ENCODE measurements at places on chromosomes 4 and X.

GRCh38 chr4:165326831-165327210 is 648 bp upstream of the MSMO1 start:
- no peak for DNase-seq

DNA sequence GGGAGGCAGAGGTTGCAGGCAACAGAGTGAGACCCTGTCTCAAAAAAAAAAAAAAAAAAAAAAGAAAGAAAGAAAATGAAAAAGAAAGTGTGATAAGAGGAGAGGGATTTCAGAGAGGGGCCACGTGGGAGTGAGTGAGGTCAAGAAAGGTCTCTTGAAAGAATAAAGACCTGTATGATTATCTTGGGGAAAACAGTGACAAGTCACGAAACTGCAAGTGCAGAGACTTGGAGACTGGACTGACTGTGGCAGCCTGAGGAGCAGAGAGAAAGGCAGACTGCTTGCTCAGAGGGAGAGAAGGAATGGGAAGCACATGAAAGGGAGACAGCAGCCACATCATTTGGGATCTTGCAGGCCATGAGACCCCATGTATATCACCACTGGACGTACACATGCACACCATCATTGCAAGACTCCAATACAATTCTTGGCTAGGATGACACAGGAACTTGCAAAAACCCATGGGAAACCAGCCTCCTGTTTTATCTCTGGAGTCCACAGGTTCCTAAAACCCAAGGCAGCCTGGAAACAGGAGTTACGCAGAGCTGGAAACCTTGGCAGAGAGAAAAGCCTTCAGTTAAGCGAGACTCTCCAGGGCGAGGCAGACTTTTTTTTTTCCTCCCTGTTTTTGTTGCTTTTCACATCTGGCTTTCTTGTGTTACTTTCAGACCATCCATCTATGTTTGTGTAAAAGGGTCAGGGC is 207.0 kb upstream of the TBL1X start:
- no peak for DNase-seq

DNA sequence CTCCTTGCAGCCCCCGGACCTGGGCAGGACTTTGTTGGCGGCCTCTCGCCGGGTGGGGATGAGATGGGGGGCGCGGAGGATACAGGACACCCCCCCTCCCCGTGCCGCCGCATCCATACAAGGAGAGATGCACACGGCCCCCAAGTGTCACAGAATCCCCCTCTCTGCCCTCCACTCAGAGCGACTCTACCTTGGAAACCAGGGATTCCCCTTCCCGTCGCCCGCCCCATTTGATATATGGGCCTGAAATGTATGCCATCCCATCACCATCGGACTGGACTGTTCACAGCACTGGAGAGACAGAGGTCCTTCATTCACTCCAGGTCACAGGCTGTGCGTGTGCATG is 426 bp downstream of the PORCN start:
- DNase-seq = no peak

DNA sequence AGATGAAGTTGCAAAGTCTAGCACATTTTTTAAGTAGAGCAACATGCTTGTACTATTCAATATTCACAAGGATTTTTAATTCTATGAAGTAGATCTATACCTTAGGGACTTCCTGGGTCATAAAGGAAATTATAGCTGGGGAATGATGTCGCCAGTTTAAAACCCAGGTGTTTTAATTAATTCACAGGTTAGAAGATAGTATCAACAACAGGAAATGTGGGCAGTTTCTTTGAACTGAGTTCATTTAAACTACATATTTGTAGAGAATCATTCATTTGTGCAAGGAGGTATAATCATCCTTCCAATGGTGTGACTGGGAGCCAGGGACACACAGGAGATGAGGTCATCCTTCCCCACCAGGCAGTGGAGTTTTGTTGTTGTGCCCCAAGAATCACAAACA is 181.3 kb upstream of the KLF3 start:
- DNase-seq = no peak

- DNase-seq = no peak
Observed at GRCh38 chr4:3436798-3437581, 4.8 kb upstream of the HGFAC start.

- DNase-seq = no peak
Observed at GRCh38 chr4:145523117-145523516, 41.5 kb downstream of the SMAD1 start.

DNA sequence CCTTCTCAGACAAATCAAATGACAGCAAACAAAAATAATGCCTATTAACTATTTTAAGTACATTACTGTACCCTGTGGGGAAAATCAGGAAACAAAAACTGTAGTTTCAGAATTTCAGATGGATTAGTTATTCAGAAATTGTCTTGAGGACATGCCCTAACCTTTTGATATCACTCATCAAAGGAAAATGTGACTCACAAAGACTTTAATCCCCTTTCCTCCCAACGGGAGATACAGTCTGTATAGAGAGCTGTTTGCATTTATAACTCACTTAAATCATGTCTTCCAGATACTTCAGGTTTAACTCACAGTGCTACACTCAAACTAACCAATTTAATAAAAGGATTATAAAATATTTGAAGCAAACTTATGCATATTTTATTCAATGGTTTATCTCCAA is 304.0 kb downstream of the MAPK10 start:
- no peak for DNase-seq

- no peak for DNase-seq
Observed at GRCh38 chr4:8682725-8683124, 90.2 kb downstream of the CPZ start.

DNA sequence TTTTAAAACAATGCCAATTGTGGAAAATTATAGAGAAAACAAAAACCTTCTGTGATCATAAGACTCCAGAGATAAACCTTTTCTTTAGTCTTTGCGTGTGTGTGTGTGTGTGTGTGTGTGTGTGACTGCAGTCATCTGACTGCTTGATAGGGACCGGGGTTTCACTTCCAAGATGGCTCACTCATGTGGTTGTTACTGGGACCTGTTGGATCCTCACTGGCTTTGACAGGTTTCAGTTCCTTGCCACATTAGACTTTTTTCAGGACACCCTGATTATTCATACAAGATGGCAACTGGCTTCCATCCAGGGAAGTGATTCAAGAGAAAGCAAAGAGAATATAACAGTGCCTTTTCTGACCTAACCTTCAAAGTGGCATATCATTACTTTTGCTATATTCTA is 21.9 kb upstream of the MAD2L1 start:
- no peak for DNase-seq

GRCh38 chrX:13898083-13898482 is 81.2 kb upstream of the GPM6B start:
- no peak for DNase-seq

DNA sequence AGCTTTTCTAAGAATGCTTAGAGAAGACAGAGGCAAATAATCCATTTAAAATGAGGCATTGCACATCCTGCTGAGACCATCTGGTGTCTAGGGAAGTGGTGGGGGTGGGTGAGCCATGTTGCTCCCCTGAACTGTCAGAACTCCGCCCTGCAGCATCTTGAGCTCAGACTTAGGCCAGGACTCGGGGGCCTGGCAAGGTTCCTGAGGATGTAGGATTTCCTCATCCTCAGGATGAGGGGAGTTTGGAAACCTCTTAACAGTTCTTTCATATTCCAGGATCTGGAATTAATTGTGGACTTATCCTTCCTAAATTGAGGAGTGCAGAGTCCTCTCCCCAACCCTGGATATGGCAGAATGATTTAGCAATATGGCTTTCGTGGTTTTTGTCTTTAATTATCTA is 6.6 kb downstream of the TLL1 start:
- DNase-seq = no peak

- DNase-seq = peak; percentile 36
Observed at GRCh38 chrX:78517124-78517523, 142.0 kb downstream of the RTL3 start.

DNA sequence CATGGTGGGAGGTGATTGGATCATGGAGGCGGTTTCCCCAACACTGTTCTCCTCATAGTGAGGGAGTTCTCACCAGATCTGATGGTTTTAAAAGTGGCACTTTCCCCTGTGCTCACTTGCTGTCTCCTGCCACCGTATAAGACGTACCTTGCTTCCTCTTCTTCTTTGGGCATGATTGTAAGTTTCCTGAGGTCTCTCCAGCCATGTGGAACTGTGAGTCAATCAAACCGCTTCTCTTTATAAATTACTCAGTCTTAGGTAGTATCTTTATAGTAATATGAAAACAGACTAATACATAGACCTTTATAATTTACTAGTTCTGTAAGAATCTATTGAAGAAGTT is 82.5 kb upstream of the PITX2 start:
- DNase-seq = no peak

DNA sequence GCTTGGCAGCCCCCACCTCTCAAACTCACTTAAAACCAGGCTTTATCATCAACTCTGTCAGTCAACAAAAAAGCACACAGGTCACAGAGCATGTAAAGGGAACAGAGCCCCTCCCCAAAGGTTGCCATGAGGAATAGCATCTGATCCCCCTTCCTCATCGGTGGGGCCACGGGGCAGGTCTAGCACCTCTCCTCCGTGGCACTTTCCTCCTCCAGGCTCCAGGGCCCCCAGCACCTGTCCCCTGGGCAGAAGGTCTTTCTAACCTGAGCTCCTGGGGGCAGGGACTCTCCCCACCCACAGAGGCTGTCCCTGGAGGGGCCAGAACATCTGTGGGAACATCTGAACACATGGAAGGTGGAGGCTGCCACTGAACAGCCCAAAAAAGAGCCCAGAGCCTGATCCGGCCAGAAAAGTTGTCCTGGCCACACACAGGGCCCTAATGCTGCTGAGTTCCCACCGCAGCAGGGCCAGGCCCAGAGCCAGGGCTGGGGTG is 65.7 kb downstream of the ZFYVE28 start:
- no peak for DNase-seq

- DNase-seq = peak; percentile 41
Observed at GRCh38 chrX:49165901-49166881, 3.6 kb downstream of the MAGIX start.

DNA sequence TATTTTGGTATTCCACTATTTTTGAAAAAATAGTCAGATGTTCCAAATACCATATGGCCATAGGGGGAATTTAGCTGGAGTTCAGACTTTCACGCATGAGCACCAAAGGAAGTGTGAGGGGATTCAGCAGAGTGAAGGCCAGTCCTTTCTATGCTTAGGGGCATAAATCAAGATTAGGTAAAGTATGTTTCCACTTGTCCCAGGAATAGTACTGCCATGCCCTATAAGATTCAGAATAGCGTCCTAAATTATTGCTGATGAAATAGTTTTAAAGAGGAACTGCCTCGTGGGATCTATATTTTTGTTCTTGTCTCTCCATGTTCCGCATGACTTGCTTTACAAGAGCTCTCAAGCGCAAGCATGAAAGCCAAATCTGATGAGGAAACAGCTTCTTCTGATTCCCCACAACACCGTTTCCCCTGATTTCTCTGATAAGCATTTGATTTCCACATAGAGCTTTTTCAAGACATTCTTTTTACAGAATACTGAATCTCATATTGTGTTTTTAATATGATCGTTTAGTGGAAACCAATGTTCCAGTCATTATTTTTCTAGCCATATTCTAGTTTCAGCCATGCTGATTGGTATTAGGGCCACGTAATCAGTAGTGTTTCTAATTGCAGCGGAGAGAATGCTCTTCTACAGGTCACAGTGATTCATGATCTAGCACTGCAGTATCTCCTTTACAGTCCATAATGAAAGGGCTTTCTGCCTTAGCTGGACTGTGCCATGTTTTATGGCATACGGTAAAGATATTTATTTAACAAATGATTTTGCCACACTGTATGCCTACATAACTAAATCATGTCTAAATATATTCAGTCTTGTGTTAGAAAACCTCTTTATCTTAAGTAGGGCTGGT is 492.3 kb downstream of the CENPC start:
- no peak for DNase-seq

GRCh38 chr4:6294705-6295421 is 25.2 kb downstream of the WFS1 start:
- DNase-seq = no peak

DNA sequence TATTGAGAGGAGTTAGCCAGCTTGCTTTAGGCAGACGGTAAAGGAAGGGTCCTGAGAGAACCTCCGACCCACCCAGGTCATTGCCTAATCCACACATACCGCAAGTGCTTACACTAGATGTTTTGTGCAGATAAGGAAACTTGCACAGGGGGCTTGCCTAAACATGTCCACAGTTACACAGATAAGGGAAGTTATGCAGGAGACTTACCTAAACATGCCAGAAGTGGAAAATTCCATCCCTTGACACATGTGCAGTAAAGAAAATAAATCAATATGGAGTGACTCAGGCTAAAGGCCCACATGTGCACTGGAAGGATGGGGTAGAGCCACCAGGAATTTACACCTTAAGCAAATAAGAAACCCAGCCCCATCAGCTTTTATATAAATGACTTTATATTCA is 232.8 kb upstream of the HDX start:
- no peak for DNase-seq

DNA sequence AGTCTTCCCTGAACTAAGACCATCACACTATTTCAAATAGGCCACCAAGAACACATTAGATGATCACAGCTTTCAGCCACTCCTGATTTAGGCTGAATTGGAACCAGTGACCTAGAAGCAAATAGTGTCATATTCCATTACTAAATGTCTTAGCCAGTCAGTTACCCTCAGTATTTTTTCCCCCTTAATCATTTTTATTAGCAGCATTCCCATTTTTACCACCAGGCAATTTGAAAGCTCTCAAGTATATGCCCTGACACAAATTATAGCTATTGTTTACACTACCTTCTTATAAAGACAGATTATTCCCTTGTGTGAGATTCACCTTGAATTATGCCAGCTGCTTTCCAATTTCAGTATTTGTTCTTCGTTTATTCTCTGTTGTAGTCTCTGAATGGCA is 1146.9 kb downstream of the PDHA2 start:
- no peak for DNase-seq

DNA sequence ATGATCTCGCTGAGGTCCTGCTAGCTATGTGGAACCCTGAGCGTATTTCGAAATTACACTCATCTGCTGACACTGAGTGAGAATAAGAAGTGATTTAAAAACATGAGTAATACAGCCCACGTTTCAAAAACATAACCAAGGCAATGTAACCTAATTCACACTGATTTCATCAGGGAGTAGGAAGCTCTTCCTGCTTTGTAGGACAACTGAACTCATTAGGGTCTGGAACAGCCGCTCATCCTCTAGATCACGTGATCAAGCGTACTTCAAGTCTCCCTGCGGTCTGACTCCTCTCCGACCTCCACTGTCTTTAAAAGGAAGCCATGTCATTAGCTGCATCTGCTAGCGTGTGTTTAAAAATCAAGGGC is 138.0 kb downstream of the NSUN7 start:
- no peak for DNase-seq

- DNase-seq = no peak
Observed at GRCh38 chrX:16671005-16671404, 21.0 kb downstream of the S100G start.

GRCh38 chr4:162422312-162422711 is 258.5 kb upstream of the FSTL5 start:
- DNase-seq = no peak

DNA sequence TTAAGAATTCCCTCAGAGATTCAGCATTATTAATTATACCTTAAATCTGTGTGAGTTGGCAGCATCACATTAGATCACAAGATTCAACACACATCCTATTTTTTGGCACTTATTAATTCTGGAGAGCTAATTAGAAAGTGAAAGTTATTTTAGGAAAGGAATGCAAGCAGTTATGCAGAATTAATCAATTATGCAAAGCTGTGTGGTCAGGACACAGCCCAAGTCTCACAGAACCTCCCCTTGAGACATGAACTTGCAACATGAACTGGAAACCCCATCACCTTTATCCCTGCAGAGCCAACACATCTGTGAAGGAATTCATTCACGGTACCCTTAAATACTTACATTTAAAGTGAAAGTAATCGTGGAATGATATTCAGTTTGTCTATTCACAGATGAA is 80.5 kb downstream of the TSPAN5 start:
- no peak for DNase-seq

GRCh38 chr4:184143770-184144564 is 73.7 kb downstream of the ENPP6 start:
- no peak for DNase-seq

- DNase-seq = no peak
Observed at GRCh38 chr4:1017706-1018105, 6.3 kb downstream of the FGFRL1 start.
